Stimulated activated CD4-positive, alpha-beta T cell treated with anti-CD3 and anti-CD28 coated beads, TNF-alpha, amount 100 ng/mL, for 48 hours (primary cell): ENCODE measurements at places on chromosomes 6 and 20.

- DNase-seq, result no peak
Observed at GRCh38 chr6:128112494-128112893, 211.6 kb upstream of the THEMIS start.

DNA sequence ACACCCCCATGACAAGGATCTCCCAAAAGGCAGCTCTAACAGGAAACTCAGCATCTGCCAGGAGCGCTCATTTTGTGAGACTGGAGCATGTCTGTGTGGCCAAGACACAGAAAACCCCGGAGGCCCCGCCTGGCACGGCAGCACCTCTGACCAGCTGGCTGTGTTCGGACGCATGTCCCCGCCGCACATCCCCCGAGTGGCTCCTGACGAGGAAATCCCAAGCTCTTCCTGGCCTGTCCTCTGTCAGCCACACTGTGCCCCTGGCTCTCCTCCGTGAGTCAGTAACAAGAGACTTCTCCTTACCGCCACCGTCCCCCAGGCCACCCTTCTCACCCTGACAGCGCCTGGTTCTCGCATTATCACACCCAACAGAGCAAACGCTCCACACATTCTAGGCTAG is 14.4 kb downstream of the SLC2A4RG start:
- DNase-seq, result no peak

DNA sequence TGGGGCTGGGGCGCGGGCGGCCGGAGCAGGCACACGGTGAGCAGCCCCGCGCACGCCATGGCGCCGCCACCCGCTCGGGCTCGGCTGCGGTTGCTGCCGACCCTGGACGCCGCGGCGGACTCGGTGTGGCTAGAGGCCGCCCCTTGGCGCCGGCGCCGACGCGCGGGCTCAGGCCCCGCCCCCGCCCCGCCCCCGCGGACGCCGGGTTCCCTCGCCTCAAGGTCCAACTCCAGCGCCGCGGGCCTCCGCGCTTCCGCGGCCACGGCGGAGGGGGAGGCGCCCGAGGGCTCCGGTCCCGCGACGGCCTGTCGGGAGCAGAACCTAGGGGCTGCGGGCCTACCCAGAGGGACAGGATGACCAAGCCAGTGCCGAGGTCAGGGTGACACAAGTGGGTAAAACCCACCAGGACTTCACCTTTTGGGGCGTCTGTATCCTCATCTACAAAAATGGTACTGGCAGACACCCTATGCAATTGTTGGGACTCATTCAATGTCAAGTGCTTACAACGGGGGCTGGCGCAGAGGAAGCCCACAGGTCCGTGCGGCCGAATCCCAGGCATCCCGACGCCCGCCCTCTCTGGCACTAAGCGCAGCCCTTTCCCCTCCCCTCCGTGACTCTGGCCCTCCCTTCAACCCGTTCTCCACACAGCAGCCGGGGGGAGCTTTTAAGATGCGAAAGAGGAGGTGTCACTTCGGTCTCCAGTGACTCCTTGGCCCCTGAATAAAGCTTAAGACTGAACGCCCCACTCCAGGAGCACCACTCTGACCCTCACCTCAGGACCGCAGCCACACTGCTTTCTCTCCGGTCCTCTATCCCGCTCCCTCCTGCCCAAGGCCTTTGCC is at the start of gene NECAB3:
NECAB3 (minus strand) TSS at position 135 of the 842 bp plus-strand sequence; CDS start at position 59, 76 bp downstream.
- peak; percentile 61 for DNase-seq

DNA sequence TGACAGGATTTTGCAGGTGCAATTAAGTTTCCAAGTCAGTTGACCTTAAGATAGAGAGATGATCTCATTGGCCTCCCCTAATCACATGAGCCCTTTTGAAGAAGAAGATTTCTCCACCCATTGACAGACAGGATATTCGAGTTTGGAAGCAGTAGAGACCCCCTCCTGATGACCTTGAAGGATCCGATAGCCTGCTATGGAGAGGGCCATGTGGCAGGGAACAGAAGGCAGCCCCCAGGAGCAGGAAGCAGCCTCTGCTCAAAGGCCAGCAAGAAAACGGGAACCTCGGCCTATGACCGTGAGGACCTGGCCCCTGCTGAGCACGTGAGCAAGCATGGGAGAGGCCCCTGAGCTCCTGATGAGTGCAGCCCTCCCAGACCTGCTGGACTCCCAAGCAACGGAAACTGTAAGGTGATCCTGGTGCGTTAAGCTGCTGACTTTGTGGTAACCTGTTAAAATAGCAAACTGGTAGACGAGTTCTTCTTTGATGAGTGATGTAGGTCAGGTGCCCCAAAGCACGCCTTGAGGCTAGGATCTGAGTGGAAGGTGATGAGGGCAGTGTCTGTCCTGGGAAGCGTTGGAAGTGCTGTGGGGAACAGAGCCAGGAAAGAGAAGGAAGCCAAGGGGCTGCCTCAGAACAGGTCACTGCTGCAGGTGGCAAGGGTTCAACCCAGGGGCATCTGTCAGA is 18.5 kb upstream of the TUBB2A start:
- DNase-seq, result no peak

DNA sequence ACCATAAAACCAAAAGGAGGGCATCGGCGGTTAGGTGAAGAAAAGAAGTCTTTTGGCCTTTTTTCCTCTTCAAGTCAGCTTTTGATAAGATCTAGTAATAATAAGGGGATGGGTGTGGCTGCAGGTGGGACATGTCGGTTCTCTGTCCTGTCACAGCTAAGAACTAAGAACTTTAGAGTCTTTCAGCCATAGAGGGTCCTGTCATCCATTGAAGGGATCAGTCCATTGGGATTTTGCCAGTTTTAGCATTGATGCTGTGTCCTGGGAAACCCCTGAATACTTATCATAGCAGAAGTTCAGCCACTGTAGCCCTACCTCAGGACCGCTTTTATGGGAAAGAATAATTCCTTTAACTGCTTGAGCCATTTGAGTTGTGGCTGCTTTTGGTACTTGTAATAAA is 18.2 kb upstream of the SCP2D1 start:
- no peak for DNase-seq

GRCh38 chr20:47544240-47544639 is 42.6 kb downstream of the NCOA3 start:
- no peak for DNase-seq
